ENCODE measurements at places on chromosomes 7 and 10.

DNA sequence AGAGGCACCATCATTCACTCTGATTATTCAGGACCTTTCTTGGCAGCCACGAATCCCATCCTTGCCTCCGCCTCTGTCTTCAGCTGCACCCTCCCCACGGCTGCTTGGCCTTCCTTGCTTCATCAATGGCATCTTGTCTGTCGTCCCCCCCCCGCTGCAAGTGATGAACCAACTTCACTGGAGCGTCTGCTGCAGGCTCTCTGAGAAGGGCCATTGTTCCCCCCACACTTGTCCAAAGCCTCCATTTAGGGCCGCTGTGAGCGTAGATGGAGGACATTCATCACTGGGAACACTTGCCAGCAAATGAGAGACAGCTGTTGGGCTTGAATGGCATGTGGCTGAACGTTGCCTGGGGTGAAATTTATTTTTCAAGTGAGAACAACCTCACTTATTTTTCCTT, 20.1 kb downstream of the AFAP1L2 start:
- no peak for DNase-seq

GRCh38 chr7:38660427-38661099, 29.4 kb upstream of the AMPH start:
- peak; percentile 51 for DNase-seq

DNA sequence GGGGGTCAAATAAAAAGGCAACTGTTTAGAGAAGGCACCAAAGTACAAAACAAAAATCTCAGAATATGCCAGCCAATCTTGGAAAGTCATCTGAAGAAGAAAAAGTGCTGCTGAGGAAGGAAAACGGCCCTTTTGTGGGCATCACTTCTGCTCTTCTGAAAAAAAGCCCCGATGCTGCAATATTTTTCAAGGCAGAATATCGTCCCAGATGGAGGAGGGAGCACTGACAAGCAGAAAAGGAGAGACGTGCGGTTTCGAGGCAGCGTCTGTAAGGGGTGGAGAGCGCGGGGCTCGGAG, 959 bp upstream of the ATRNL1 start:
- no peak for DNase-seq

GRCh38 chr7:134856091-134856490, 76.7 kb downstream of the CALD1 start:
- DNase-seq: peak; percentile 30

- DNase-seq: no peak
These were observed 134.8 kb upstream of the ZMIZ1 start for GRCh38 chr10:78933828-78934531.

GRCh38 chr10:89204621-89205185, 2.4 kb downstream of the CH25H start:
- DNase-seq: no peak

Measured in ELF-1 (cell line).